ENCODE measurements at places on chromosomes 13 and 19.
A peak's percentile ranks its signal among the peaks of the same experiment; 100 is the strongest.

GRCh38 chr13:80740071-80740470 is 399.1 kb upstream of the SPRY2 start:
- DNase-seq: no peak

DNA sequence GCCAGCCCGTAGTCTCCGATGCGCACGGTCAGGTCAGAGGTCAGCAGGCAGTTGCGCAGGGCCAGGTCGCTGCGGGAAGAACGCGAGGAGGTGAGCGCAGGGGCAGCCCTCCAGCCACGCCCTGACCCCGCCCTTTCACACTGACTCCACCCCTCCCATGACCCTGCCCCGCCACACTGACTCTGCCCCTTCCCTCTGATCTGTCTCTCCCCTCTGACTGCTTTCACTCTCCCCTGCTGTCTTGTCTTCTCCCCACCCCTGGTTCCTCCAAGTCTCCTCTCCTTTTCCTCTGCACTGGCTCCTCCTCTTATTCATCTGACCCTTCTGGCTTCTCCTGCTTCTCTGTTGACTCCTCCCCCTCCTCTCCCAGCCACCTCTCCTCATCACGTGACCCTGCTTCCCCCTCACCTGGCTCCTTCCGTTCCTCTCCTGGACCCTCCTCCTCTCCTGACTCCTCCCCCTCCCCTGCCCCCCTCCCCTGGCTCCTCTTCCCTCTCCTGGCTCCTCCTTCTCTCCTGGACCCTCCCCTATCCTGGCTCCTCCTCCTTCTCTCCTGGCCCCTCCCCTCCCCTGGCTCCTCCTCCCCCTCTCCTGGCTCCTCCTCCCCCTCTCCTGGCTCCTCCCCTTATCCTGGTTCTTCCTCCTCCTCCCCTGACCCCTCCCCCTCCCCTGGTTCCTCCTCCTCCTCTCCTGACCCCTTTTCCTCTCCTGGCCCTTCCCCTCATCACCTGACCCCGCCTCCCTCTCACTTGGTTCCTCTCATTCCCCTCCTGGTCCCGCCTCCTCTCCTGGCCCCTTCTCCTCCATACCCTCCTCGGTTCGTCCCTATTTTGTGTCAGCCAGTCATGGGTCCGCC is 9.9 kb downstream of the LMTK3 start:
- DNase-seq: peak; percentile 99

DNA sequence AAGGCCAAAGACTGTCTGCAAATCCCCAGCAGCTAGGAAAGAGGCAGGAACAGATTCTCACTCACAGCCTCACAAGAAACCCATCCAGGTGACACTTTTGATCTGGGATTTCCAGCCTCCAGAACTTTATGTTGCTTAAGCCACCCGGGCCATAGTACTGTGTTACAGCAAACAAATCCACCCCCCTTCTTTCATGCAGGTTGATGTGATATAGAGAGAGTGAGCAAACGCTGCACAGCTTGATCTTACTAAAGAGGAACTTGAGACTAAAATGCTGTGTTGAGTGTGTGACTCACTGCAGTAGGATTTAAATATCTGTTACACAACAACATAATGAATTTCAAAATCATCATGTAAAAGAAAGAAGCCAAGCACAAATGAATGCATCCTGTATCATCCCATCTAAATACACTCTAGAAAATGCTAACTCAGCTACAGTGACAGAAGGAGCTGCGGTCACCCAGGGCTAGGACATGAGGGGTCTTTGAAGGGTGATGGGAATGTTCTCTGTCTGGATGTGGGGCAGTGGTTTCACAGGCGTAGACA is 32.2 kb downstream of the RCBTB2 start:
- DNase-seq: peak; percentile 51

DNA sequence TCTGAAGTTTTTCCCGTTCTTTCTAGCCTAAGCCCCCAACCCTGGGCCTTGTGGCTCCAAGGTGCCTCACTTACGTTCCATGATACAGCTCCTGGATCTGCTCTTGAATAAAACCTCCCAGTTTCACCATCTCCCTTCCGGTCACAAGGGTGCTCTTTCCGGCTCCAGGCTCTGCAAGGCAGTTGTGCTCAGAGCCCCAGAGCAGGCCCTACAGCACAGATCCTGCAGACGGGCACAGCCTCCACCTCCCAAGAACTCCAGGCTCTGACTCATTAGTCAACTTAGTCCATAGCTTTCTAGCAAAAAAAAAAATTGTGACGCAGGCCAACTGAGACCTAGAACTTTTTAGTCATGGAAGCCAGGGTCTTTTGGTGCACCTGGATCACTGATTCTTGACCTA is 33.9 kb upstream of the SLC7A10 start:
- no peak for DNase-seq

DNA sequence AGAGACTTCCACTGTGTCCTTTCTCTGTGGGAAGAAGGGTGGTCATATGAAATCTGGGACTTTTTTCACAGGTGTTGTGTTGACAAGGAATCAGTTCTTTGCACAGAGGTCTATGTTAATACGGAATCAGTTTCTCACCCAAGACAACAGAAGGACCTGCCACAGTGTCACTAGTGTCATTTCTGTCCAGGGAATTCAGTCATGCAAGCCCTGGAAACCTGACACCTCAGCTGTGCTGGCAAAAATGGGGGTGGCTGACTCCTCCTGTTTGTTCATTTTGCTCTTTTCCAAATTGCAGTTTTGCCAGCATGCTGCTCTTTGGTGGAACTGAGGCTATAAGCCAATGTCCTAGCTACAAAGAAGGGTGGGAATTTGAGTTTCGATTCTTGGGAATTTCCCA is 49.8 kb upstream of the ESD start:
- DNase-seq: peak; percentile 47

All from DMS53 (cell line).